Stimulated activated CD4-positive, alpha-beta T cell treated with anti-CD3 and anti-CD28 coated beads, Interleukin-2, amount 100 ng/mL, for 24 hours (primary cell): ENCODE measurements at places on chromosomes 16 and 17.

GRCh38 chr17:49337884-49338283, 24.2 kb downstream of the ZNF652 start:
- DNase-seq, result no peak

- DNase-seq, result no peak
Observed at GRCh38 chr17:27573548-27573947, 57.4 kb upstream of the LGALS9 start.

DNA sequence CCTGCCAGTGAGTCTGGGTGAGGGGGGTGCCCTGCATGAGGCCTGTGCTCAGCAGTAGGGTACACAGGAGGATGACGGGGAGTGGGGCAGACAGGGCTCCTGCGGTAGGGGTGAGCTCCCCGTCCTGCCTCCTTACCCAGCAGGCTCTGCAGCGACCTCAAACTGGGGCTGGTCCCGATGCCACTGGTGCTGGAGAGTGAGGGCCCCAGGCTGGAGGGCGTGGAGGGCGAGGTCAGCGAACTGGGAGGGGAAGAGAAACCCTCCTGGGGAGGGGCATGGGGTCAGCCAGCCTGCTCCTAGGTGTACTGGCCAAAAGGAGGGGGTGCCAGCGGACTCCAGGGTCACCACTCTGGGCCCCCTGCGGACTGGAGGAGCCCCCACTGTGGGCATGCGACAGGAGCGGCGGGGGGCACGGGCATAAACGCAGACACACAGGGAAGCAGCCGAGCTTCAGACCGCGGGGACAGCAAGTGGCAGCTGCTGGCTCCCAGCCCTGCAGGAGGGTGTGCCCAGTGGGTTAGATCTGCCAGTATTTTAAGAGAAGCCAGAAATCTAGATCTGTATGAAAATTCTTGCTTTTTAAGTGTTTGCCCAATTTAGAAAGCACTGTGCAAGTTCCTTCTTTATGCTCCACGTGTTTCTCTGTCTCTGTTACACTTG, 9.0 kb upstream of the VASN start:
- no peak for DNase-seq

GRCh38 chr17:58998871-58999270, 107.8 kb downstream of the TRIM37 start:
- no peak for DNase-seq

GRCh38 chr16:74094962-74095361, 201.7 kb upstream of the PSMD7 start:
- DNase-seq, result no peak

DNA sequence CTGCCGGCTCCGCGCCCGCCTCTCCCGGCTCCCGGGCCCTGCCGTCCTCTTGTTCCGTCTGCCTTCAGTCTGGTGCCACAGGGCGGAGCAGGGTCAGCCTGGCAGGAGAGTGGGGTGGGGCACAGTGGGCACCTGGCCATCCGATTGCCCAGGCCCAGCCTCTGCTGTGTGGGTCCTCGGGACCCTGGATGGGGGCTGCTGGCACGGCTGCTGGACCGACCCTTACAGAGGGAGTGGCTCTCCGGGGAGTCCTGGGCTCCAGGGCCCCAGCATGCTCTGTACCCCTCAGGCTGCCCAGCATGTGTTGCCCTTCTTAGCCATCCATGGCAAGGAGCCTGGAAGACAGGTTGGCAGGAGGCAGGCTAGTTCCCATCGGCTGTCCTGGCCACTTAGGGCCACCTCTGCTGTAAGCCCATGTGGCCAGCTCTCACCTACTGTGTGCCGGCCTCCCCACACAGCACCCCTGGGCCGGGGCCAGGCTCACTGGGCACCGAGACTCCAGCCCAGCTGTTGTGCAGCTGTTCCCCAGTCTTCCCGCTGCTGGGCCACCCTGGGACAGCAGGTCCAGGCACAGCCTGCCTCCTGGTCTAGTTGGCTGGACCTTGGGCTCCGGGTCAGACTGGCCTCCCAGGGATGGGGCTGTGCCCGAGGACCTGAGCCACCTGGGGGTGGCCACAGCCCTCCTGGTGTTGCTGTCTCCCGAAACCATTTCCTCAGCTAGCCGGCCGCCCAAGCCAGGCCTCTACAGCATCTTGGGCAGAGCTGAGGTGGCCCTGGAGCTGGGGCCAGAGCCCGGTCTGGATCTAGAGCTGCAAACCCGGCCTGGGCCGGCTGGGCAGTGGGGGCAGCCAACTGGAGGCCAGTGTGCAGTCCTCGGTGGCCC, 24.9 kb downstream of the BAHCC1 start:
- DNase-seq, result no peak

DNA sequence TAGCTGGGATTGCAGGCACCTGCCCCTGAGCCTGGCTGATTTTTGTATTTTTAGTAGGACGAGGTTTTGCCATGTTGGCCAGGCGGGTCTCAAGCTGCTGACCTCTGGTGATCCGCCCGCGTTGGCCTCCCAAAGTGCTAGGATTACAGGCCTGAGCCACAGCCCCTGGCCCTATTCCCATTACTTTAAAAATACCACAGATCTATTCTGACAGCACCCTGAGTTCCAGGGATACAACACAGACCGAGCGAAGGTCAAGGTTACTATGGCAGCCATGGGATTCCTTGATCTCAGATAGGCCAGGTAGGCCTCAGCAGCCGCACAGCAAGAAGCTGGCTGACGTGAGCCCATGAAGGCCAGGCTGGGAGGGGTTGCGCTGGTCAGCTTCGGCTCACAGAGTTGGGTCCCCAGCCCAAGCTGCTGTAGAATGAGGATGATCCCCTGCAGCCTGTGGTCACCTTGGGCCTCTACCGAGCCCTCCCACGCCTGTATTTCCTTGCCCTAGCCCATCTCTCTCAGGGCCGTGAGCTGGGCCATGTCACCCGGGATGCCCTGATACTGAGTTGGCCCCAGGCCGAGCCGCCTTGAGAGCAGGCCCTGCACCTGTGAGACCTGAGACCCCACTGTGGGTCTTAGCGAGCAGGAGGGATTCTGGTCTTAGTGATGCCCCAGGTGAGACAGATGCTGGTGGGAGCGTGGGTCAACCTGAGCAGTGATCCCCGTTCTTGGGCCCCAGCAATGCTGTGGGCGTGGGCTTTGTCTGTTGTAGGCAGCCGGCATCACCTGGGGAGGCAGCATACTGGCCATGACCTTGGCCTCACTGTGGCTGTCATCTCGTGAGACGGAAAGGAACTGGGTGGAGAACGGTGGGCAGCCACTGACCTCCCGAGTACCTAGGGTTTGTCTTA, 16.9 kb upstream of the RNF213 start:
- DNase-seq, result no peak

DNA sequence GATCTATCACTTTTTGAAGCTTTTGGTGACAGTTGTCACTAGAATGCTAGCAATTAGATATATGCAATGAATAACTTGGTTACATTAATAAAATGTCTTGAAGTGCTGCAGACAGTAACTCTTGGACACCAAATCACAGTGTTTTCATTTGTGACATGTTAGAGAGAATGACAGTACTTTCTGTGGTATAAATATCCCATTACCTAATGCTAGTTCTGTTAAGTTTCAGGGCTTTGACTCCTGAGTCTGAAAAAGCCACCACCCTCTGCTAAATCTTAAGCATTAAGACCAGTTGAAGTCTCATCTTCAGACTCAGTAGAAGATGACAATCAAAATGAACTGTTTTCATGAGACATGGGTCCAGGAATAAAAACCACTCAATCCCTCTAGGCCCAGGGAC, 10.6 kb upstream of the CPHXL2 start:
- no peak for DNase-seq

- DNase-seq, result no peak
Observed at GRCh38 chr17:55162556-55162946, 102.2 kb upstream of the HLF start.

- no peak for DNase-seq
Observed at GRCh38 chr17:78670850-78671725, 93.9 kb upstream of the DNAH17 start.

DNA sequence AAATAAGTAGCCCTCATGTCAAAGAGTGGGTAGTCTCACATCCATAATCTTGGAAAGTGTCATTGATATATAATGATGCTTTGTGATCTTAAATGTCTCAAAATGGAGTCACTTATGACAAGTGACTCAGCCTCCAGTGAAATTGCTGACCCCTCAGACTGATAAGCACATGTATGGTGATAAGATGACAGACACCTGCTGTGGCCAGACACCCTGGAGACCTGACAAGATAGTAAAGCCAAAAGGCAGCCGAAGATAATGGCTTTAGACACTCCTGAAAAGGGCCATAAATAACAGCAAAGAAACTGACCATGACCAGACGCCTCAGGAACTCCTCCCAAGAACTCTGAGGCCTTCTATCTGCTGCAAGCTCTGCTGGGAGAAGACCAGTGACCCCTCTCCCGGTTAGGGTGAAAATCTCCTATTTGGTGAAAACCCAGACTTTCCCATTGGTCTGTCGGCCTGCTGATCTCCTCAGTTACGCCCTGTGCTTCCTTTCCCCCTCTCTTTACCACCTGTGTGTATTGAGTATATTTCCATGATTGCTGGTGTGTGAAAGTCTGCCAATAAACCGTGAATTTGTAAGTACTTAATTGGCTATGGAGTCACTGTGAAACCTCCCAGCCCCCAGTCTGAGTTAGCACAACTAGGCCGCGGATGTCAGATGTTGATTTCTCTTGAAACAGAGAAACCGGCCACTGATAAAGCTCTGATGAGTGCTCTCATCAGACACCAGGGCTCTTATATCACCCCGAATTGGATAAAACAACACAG, 226.7 kb upstream of the MYOCD start:
- no peak for DNase-seq

- no peak for DNase-seq
Observed at GRCh38 chr17:49117587-49118230, 14.9 kb upstream of the B4GALNT2 start.

DNA sequence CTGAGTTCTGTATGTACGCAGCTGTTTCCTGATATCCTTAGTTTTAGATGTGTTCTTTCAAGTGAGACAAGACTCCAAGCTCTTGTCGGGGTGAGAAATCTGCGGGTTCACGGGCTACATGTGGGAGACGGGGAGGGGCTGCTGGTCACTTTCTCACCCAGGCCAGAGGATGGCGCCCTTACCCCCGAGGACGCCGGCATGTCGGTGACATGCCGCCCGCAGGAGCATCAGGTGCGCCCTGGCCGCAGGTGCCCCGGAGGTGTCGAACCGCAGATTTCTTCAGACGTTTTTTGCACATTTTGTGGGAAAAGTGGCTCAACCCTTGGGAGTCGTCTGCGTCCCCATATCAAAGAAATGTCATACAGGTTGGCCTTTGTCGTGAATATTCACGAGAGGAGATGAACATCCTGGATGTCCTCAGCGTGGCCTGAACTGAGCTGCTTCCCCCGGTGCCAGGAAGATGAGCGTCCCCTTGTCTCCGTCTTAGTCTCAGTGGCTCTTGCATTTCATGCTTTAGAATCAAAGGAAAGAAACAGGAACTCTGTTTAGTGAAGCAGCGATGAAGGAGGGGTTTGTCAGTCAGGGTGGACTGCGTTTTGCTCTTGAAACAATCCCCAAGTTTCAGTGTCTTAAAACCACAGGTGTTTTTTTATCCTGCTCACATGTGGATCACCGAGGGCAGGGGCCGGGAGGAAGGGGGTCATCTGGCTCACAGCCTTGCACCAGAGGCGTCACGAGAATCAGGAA, 75.4 kb upstream of the ZNF750 start:
- no peak for DNase-seq

GRCh38 chr16:27108826-27109665, 42.3 kb downstream of the C16orf82 start:
- DNase-seq, result no peak

DNA sequence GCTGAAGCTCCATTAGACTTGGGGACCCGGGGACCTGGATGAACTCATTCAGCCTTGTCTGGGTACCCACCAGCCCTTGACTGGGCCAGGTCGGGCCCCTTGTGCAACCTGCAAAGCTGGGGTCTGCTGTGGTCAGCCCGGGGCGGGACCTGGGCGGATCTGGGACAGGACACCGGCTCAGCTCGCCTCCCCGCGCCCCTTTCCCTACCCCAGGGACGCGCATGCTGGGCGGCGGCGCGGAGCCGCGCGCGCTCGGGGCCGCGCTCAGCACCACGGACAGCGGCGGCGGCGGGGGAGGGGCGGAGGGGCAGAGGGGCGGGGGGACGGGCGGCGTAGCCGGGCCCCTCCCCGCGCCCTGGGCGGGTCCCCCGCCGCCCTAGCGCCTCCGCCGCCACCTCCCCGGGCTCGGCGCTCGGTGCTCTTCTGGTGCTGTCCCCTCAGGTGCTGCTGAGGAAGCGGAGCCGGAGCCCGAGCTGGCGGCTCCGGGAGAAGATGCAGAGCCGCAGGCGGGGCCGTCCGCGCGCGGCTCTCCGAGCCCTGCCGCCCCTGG, 7.4 kb downstream of the ACD start:
- no peak for DNase-seq

GRCh38 chr16:70689970-70690891, 4.4 kb upstream of the MTSS2 start:
- DNase-seq, result no peak

GRCh38 chr17:70265471-70265870, 96.1 kb downstream of the KCNJ2 start:
- DNase-seq, result no peak
